AG10803 (cell line): ENCODE measurements at places on chromosomes 3 and 15.
A peak's percentile ranks its signal among the peaks of the same experiment; 100 is the strongest.

GRCh38 chr3:170418422-170419398, at the start of gene CLDN11:
TSS of gene CLDN11 (plus strand) at chr3:170418868. CDS start at chr3:170419067, 199 bp downstream.
- peak; percentile 71 for DNase-seq

DNA sequence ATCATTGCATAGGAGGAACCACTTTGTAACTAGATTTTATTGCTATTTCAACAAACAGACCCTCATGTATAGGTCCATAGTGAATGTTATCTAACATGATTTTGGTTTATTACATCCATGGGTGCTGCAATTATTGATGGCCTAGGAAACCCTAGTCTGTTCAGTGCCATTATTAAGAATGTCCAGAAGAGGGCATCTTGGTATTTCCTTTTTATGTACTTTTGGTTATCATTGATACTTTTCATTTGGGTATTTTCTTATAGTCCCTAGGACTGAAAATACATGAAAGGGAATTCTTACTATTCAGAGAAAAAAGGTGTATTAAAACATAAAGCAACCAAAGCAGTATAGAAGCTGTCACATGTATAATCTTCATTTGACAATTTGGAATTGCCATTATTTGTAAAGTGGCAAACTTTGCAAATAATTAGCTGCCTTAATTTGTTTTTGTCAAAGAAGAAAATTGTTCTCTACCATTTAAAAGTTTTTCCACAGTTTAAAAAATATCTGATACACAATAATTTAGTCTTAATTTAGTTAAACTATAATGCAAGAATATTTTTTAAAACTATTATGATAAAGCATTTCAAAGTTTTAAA, 48.7 kb downstream of the CNOT10 start:
- peak; percentile 42 for DNase-seq

- no peak for DNase-seq
Observed at GRCh38 chr3:59392116-59392515, 342.3 kb upstream of the CFAP20DC start.

GRCh38 chr3:195065142-195065863, 205.7 kb downstream of the XXYLT1 start:
- DNase-seq, result no peak

GRCh38 chr3:51706788-51707731, at the start of gene GRM2:
TSS of gene GRM2 (plus strand) at chr3:51707068. CDS start at chr3:51708984, 1,916 bp downstream.
- DNase-seq, result peak; percentile 66

DNA sequence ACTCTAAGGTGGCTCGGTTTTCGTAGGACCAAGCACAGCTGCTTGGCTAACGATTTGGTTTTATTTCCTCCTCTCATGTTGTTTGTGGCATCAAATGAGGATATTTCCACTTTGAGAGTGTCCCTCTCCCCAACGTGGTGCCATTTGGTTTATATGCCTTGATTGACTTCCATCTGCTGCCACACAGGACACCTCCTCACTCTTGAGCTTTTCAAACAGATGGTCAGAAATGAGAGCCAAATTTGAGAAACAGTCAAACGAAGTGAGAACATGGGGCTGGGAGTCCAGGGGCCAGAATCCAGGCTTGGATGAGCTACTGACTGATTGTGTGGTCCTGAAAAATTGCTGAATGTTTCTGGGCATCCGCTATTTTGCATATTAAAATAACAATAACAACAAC, 43.5 kb downstream of the CEMIP start:
- no peak for DNase-seq

DNA sequence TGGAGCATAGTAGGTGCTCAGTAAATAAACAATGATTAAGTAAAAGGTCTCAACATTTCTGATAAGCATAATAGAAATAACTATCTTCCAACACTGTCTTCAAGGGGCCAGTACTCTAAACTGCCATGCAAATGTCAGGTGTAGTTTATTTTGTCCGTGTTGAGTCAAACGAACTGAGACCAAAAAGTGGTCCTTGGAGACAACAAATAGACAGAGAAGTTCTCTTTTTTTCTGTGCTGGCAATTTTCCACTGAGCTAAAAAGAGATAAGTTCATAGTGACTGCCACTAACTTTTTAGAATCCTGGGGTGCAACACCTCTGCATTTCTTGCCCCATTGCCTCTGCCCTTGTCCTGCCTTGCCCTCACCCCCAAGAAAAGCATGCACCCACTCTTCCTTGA, 14.7 kb upstream of the MBNL1 start:
- no peak for DNase-seq

GRCh38 chr3:52291508-52292181, 4.0 kb downstream of the GLYCTK start:
- DNase-seq, result no peak

DNA sequence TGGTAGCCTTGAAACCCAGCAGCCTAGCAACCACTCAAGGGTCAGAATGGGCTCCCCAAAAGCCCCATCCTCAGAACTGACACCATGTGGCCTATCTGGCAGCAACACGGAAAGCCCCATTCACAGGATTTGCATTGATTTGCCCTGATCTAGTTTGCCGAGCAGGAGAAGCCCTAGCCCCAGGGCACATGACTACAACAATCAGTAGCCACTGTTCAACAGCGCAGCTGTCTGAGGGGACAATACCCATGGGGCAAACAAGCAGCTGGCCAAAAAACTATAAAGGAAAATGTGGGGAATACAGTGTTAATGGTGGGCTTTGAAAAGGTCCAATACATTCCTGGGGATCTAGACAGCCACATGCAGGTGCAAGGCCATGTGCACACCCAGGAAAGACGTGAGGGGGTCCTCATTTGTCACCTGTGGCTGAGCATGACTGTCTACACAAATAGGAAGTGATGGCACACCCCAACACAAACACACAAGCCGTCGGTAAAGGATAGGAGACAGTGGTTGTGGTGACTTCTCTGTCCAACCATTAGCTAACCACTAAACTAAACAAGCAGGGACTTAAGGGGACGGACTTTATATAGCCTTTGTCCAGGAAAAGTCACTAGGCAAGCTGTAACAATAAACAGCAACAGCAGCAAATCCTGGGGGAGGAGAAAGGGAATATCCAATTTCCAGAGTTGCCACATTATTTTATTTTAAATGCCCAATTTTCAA, 113.7 kb downstream of the LRIG1 start:
- DNase-seq, result no peak

- peak; percentile 33 for DNase-seq
Observed at GRCh38 chr3:66394753-66395249, 106.0 kb downstream of the LRIG1 start.

- DNase-seq, result no peak
Observed at GRCh38 chr15:39312984-39313383, 267.9 kb upstream of the THBS1 start.

- DNase-seq, result peak; percentile 80
Observed at GRCh38 chr3:169886671-169887070, 16.9 kb upstream of the LRRC31 start.

GRCh38 chr3:21509731-21510470, 241.1 kb downstream of the ZNF385D start:
- DNase-seq, result peak; percentile 30

DNA sequence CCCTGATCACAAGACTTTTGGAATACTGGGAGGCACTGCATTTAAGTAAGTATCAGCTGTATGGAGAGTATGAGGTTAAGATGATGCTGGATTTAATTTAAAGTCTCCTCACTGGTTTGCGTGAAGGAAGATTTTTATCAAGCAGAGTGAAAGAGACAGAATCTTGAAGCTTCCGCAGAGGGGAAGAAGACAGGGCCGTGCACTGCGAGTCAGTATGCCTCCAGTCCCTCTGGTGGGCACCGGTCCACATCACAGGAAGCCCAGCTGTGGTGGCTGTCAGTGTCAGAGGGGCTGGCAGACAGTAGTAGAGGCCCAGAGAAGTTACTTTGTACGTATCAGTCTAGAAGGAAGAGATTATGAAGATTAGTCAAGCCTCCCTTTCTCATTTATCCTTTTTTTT, 379.0 kb upstream of the TPRG1 start:
- DNase-seq, result peak; percentile 48

DNA sequence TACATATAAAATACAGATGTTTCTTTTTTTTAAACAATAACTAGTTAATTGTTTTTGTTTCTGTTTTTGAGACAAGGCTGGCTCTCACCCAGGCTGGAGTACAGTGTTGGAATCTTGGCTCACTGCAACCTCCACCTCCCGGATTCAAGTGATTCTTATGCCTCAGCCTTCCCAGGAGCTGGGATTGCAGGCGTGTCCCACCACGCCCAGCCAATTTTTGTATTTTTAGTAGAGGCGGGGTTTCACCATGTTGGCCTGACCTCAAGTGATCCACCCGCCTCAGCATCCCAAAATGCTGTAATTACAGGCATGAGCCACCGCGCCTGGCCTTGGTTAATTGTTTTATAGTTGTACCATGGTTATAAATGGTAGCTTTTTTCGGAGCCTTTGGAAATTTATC, 72.3 kb downstream of the PIAS1 start:
- peak; percentile 39 for DNase-seq

GRCh38 chr3:146256851-146257486, 6.1 kb upstream of the PLSCR4 start:
- peak; percentile 55 for DNase-seq

- peak; percentile 59 for DNase-seq
Observed at GRCh38 chr3:53045518-53046170, at the start of gene SFMBT1. TSS of gene SFMBT1 (minus strand) at chr3:53046073. CDS start at chr3:52969128, 76,945 bp downstream.

DNA sequence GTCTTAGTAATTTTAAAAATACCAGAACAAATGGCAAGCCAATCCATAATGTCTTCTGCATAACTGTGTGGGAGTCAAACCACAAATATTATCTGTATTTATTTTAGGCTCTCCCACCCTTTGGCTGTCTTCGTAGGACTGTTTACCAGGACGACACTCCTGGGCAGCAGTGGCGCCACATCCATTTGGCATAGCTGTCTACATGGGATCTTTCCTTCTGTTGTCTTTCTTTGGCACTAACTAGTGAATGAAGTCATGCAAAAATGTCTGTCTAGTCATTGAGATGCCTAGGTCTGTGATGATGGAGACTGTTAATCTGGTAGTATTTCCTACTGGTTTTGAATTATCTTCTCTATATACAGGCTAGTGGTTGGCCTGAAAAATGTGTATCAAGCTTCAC, 54.0 kb upstream of the CHMP2B start:
- peak; percentile 8 for DNase-seq

DNA sequence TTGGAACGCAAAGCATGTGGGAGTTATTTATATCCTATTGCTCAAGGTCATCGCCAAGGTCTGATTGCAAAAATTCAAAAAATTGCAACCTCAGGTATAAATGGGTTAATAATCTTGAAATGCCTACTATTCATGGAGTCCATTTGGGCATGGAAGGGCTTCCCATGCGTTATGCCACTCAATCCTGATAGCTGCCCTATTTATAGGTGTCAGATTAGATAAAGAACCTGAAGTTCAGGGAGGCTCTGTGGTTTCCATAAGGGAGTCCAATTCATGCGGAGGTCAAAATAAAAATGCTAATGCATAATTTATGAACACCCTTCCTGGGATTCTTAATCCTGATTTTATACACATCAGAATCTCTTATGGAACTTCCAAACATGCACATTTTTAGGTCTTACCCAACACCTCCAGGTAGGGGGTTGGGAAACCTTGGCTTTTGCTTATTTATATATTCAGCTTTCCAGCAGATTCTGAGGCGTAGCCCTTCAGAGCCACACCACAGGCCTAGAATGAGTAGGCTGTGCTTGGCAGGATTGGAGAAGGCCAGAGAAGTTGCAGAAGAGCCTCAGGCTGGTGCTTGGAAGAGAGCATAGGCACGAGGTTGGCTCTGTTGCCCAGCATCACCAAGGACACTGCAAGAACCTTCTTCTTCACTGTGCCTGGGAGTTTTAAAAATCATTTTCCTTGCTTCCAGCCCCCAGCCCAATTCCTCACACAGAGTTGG, 324.4 kb upstream of the CFAP20DC start:
- DNase-seq, result no peak

DNA sequence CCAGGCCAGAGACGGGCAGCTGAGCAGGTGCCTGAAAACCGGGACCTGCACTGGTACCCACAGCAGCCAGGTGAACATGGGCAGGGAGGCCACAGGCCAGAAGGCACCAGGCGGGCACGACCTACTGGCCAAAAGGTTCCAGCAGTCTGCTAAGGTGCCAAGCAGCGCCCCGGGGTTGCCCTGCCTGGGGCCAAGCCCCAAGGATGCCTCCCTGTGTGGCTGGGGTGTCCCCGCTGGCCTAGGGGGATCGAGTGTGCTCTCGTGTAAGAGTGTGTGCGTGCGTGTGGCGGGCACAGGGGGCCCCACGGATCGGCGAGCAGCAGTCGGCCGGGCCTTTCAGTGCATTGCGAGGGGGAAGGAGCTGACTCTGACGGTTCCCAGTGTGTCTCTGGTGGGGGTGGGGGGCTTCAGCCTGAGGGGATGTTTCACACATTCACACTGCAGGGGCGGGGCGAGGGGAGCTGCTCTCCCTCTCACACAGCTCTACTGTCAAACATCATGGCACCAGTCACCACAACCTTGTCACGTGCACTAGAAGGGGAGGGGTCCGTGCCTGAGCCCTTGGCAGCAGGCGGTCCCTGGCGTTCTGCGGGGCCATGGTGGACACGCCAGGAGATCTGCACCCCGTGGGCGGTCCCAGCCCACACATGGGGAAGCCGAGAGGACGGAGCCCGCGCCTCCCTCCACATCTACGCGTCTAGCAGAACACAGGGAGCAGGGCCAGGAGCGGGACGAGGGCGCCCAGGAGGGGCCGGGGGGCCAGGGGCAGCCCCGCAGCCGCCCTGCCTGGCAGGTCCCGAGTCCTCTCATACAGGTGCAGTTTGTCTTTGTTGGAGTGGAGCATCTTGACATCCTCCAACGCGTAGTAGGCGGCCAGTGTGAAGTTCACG, 44.5 kb downstream of the RGMA start:
- DNase-seq, result no peak

GRCh38 chr3:192597506-192597905, 129.8 kb downstream of the FGF12 start:
- no peak for DNase-seq

- peak; percentile 67 for DNase-seq
Observed at GRCh38 chr3:105555206-105555605, 188.5 kb downstream of the ALCAM start.

DNA sequence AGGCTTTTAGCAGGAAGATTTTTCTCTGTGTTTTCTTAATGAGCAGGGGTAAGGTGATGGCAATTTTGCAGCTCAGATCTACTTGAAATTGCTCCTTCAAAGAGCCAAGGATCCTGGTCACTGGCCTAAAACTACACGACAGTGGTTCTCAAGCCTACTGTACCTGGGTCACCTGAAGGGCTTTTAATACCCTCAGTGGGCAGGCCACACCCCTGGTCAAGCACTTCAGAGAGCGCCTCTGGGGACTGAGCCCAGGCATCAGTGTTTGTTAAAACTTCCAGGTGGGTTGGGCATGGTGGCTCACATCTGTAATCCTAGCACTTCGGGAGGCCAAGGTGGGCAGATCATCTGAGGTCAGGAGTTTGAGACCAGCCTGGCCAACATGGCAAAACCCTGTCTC, 158.4 kb downstream of the FAM43A start:
- DNase-seq, result no peak
